WTC11 (cell line): ENCODE measurements at places on chromosomes 5 and 9. TPM values are rescaled to one million over a fixed set of nuclear protein-coding genes. Genes with fewer than 3 reads are reported as not detected.

TEK gene
- total RNA-seq, result 2.5 to 3.1 TPM (median 2.5 TPM) in 3 replicates

PCDHGA8 gene
- total RNA-seq, result 1.4 to 2.4 TPM (median 2.1 TPM) in 3 replicates

RASGRF2 gene
- total RNA-seq, result 13.9 to 17.6 TPM (median 14.8 TPM) in 3 replicates

LTC4S gene
- total RNA-seq, result 2.6 to 4.5 TPM (median 3.0 TPM) in 3 replicates

ENHO gene
- 26.9 to 28.3 TPM (median 27.9 TPM) in 3 replicates for total RNA-seq

MEIKIN gene
- not detected in 3 replicates for total RNA-seq

CREBRF gene
- 5.7 to 7.2 TPM (median 6.3 TPM) in 3 replicates for total RNA-seq

DNA sequence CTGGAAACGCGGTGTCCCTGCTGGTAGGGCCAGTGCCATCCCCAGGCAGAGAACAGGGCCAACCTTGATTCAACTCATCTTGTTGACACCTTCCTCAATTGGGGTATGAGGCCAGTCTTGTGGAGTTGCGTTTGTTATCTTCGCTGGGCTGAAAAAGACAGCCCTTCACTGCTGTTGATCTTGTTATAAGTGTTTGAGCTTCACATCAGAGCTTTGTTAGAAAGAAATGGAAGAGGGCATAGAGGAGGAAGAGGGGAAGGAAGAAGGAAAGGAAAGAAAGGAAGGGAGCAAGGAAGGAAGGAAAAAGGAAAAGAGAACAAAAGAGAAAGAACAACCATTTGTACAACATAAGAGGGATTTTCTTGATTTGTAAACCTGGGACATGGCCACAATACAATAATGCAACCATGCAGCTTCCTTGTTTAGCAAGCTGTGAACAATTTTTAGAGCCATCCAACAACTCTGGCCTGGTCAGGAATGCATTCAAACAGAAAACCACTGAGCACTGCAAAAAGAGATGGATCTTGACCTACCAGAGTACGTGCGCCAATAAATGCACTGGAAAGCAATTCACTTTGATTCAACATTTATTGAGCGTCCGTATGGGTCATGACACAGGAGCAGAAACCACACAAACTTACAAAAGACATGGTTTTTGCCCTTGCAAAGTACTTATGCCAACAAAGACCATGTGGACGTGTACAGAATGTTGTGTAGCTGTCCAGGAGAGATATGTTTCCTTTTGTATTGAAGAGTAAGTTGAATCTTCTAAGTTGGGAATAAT, 152.9 kb downstream of the TLE1 start:
- no peak for DNase-seq

DNA sequence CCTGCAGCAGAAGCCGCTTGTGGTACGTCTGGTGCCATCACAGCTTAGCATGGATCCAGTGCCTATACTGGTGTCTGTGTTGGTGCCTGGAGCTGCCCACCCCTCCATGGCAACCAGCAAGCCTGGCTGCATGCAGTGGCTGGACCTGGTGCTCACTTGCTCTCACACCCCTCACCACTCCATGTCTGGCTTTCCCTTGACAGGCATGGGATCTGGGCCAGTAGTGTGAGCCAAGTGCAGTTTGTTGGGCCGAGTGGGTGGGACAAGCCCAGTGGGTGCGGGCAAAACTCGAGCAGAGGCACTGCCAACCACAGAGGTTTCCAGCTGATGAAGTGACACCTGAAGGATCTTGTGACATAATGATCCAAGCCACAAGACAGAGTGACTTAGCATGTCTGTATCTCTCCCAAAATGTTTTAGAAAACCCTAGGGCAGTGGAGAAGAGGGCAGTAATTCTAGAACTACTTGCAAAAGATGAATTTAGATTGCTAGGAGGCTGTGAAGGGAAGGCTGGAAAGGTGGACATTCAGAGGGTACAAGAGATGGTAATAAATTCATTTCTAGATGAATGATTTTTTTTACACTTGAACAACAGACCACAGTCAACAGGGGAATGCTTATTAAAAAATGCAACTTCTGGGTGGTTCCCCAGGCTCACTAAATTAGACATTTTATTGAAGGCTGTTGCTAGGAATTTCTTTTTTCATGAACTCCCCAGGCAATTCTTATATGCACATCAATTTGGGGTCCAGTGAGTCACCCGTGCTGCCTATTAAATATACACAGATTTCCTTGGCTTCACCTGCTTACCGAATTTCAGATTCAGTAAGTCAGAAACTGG, 660.3 kb downstream of the TLR4 start:
- DNase-seq, result no peak

DNA sequence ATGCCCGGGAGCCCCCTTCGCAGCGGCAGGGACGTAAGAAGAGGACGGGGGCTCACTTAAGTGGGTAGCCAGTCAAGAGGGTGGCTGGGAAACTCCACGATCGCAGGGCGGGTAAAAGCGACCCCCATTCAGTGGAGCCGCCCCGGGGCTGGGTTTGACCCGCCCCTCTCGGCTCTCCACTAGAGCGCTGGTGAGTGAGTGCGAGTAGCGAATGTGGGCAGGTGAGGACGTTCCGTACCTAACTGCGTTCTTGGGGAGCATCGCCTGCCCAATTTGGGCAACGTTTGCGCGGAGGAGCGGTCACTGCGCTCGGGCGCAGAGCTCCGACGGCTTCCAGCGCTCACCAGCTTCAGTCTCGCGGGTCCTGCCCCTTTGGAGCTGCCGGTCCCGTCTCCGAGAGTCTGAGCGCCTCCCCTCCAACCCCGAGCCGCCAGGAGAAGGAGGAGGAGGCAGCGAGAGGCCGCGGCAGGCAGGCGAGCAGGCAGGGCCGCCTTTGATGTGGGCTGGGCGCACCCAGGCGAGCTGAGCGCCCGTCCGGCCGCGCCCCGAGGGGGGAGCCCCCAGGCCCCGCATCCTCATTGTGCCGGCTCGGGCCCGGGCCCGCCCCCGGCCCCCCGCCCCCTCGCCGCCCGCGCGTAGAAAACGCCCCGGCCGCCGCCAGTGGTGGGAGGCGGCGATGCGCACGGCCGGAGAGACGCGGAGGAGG, at the start of gene FGF18:
TSS of gene FGF18 (plus strand) at position 666 of the 706 bp plus-strand sequence. CDS start 553 bp downstream, outside the sequence.
- peak; percentile 76 for DNase-seq

- no peak for DNase-seq
These were observed 62.9 kb upstream of the PANK3 start for GRCh38 chr5:168642019-168642418.

GRCh38 chr9:125549465-125549871, 157.5 kb downstream of the MAPKAP1 start:
- DNase-seq, result no peak

DNA sequence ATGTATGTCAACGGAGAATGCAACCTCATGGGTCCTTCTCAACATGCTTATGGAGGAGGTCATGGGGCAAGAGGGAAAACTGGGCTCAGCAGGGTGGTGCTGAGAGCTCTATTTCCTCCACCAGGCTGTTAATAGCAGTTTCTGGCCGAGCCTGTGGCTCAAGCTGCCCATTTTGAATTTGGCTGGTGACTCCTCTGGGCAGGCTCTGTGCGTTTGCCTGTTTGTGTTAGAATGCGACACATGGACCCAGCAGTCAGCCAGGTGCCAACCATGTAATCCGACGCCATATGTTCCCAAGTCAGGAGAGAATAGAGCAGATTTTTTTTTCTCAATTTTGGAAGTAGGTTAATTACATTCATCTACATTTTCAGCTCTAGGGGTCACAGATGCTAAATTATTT, 387.7 kb upstream of the CLINT1 start:
- no peak for DNase-seq

DNA sequence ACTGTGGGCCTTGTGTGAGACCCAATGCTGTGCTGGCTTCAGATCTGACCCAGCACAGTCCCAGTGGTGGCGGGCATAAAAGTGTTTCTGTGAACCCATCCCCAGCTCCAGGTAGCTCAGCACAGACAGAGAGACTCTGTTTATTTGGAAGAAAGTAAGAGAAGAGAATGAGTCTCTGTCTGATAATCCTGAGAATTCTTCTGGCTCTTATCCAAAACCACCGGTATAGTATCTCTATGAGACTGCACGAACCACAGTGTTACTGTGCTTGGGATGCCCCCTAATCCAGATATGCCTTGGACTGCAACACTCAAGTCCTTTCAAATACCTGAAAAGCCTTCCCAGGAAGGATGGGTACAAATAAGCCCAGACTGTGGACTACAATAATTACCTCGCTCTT, 1660.8 kb upstream of the ACO1 start:
- DNase-seq, result no peak

DNA sequence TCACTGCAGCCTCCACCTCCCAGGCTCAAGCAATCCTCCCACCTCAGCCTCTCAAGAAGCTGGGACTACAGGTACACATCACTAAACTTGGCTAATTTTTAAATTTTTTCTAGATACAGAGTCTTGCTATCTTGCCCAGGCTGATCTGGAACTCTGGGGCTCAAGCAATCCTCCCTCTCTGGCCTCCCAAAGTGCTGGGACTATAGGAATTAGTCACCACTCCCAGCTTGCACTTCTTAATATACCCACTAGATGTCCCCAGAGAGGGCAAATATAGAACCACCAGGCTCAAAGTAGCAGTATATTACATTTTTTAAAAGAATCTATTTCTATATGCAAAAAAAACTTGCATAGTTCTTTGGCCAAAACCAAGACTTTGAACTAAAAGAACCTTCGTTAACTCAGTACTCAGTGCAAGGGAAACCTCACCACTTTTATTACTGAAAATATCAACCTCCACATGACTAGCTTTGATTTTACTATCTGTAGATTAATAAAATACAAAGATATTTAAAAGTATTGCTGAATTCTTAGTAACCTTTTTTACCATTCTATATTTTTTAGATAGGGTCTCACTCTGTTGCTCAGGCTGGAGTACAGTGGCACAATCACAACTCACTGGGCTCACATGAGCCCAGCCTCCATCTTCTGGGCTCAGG, 25.8 kb upstream of the HSD17B3 start:
- DNase-seq, result no peak

DNA sequence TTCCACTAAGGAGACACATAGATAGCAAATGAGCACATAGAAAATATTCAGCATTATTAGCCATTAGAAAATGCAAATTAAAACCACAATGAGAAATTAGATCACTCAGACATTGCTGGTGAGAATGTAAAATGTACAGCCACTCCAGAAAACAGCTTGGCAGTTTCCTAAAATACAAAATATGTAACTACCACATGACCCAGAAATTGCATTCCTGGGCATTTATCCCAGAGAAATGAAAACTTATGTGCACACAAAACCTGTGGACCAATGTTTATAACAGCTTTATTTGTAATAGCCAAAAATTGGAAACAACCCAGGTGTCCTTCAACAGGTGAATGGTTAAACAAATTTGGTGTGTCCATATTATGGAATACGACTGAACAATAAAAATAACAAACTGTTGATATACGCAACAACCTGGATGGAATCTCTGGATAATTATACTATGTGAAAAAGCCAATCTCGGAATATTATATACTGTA, 34.8 kb upstream of the SHC3 start:
- no peak for DNase-seq

GRCh38 chr9:130183133-130183762, 11.0 kb downstream of the NCS1 start:
- DNase-seq, result no peak
